ENCODE measurements at places on chromosomes 3 and 15.

DNA sequence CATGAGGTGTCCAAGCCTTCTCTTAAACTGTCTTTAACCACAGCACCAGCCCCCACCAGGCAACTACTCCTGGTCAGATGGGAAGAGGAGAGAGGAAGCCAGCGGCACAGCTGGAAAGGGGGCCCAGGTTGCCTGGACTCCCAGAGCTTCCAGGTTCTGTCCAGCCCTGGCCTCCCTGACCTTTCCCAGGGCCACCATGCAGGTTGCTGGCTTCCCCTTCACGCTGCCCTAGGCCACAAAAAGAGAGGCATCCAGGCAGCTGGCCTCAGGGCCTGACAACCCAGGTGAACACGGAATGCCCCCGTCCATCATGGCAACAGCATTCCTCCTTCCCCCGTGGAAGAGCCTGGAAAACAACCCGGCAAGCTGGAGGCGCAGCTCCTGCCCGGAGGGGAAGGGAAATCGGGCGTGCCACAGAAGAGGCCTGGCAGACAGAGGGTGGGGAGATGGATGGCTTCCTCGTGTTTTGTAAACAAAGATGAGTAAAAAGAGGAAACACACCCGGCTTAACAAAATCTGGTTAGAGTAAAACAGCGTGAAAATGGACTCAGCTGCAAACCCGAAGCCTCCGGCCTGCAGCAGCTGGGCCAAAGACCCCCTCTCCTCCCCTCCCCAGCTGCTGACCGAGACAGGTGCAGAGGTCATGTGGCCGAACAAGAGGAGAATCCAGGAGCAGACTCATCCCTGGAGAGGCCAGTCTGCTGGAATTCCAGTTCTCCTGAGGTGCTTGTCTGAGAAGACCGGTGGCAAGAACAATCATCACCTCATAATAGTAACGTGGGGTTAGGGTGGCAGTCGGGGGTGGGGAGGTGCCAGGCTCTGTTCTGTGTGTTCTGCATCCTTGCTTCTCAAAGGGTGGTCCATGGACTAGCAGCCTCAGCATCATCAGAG is 15.5 kb downstream of the BMF start:
- DNase-seq, result no peak

DNA sequence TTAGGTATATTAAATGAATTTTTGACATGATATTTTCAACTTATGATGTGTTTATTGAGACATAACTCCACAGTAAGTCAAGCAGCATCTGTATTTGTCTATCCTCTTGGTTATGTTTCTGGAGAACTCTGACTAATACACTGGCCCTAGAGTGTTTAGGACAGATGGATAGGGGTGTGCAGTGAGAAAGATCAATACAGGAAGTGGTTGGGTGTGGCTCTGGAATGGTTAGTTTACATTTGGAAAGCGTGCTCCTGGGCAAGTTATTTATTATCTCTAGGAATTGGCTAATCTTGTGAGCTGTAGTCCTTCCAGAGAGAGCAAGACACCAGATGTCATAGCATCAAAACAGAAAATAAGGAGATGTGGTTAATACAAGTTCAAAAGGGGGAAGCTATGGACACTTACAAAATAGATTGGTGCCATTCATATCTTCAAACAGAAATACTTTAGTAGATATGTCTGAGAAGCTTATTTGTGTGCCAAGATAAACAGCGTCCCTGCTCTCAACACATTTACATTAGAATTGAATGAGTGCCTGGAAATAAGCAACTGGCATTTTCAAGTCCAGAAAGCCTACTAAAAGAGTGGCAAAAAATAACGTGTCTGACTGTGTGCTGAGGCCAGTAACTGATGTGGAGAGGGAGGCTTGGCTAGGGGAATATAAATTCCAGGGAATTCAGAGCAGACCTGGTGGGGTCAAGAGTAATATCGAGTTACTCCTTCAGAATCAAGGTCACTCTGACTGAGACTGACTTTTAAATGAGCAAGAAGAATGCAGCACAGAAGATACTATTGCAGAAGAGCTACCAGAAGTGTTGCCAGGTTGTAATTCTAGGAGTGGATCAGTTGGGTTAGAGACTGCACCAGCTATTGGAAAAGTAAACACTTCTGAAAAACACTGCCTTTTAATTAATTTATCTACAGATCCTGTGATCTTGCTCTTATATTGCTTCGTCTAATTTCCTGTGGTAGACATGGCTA is 33.4 kb upstream of the PLAAT1 start:
- DNase-seq, result no peak

- no peak for DNase-seq
Measured at GRCh38 chr3:111200027-111200426, 128.4 kb downstream of the NECTIN3 start.

DNA sequence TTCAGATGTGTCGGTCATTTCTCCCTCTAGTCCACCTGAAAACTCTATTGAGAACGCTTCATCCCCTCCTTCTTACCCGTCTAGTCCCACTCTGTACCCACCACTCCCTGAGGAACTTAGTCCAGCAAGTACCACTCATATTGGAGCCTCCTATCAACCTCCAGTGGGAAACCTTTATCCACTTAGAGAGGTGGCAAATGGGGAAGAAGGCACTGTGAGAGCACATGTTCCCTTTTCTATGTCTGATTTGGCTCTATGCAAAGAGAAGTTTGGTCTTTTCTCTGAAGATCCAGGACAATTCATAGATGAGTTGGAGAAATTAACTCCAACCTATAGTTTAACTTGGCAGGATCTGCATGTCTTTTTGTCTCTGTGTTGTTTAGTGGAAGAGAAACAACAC is 17.0 kb upstream of the RPN1 start:
- no peak for DNase-seq

GRCh38 chr3:171822431-171823106 is 12.3 kb upstream of the PLD1 start:
- DNase-seq, result no peak

GRCh38 chr15:55789066-55789660 is 46.2 kb upstream of the PRTG start:
- DNase-seq, result peak; percentile 54

GRCh38 chr3:4245671-4246070 is 57.5 kb upstream of the SETMAR start:
- DNase-seq, result peak; percentile 5

DNA sequence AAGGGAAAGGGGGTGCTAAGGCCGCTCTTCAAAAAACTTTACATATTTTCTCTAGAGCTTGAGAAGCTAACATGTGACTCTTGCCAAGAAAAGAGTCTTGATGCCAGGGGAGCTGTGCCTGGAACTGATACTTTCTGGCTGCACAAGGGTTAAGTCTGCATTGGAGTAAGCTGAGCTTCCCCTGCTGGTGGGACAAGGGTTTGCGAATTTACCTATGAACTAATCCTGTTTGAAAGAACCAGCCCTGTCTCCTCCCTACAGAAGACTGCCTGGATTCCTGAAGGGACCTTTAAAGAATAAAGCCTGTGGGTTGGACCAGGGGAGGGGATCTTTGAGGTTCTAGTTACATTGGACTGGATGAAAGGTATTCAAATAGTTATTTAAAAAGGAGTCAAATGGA is 58.3 kb upstream of the EPHA3 start:
- DNase-seq, result no peak

- no peak for DNase-seq
Measured at GRCh38 chr15:76584868-76585575, 248.4 kb downstream of the ISL2 start.

- DNase-seq, result no peak
Measured at GRCh38 chr3:104536715-104537114, 830.0 kb upstream of the ALCAM start.

GRCh38 chr15:90351479-90352106 is 491 bp upstream of the ZNF774 start:
- no peak for DNase-seq

DNA sequence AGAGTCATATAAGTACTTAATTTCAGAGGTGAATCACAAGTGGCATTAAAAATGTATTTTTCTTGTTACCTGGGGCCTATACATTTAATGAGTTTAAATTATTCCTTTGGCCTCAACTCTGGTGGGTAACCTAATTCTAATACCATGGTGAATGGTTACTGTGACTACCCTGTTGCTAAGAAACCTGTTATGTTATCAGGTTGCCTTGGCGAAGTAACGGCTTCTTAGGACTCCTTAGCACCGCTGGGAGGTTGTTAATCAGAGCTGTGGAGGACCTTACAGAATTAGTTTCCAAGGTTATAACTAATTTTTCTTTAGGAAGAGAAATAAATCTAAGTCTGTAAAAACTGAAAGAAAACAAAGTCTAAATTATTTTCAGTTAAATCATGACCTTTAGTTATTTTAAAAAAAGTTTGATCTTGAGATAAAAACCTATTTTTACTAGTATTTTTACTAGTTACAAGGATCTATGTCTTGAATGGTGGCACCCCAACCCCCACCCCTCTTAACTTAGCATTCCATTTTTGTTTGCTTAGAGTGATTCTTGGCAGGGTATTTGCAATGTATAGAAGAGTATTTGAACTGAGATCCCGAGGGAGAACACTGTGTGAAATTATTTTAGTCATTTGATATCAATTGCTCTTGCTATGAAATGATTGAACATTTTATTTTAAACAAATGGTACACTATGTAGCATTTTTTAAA is 155.5 kb downstream of the FNDC3B start:
- DNase-seq, result no peak
